ENCODE measurements at places on chromosomes 2 and 18. TPM values are rescaled to one million over a fixed set of nuclear protein-coding genes. Genes with fewer than 3 reads are reported as not detected.

DNA sequence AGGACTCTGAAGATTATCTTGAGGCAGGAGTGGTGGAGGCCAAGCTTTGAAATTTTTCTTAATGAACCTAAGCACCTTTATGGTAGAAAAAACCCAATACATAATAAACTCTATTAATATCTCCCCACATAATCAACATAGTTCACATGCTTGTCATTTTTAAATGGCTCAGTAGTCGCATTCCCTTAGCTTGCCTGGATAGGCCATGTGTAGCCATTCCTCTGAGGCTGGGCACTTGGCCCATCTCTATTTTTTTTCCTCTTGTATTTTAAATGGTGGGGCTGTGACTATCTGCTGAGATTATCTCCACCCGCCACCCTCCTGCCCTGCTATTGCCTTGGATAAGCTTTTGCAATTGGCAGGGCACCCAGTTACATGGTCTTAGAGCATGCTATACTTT is 143.1 kb downstream of the FHOD3 start:
- DNase-seq = no peak

GRCh38 chr2:47056374-47056773 is 98.7 kb downstream of the STPG4 start:
- DNase-seq = no peak

GRCh38 chr2:146870691-146871090 is 974.1 kb upstream of the ACVR2A start:
- no peak for DNase-seq

- no peak for DNase-seq
Observed at GRCh38 chr2:71347517-71347916, 15.9 kb downstream of the ZNF638 start.

GRCh38 chr2:196742685-196743084 is 56.8 kb downstream of the GTF3C3 start:
- DNase-seq = no peak

TEKT4 gene
- not detected for total RNA-seq

SLC4A3 gene
- total RNA-seq = 0.97 TPM

Measured in NCI-H460 (cell line).